ENCODE measurements at places on chromosomes 12 and 14.
A peak's percentile ranks its signal among the peaks of the same experiment; 100 is the strongest.

- no peak for DNase-seq
These were observed 12.9 kb downstream of the BRI3BP start for GRCh38 chr12:125006365-125006764.

DNA sequence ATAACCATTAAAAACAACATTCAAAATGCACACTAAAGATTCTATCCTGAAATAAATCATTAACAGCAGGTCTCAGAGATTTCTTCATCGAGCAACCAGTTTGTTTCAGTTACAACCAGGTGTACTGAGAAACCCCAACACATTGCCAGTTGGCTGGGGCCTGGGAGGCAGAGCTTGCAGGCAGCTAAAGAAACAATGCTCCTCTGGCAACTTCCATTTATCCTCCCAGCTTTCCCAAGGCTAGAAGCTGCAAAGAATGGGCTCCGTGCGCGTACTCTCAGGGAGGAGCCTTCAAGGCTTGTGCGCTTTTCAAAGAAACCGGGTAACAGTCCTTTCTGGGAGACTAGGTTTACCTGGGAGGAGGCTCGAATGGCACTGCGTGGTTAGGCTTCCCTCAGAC lies 181.6 kb downstream of the MSRB3 start:
- DNase-seq: no peak

DNA sequence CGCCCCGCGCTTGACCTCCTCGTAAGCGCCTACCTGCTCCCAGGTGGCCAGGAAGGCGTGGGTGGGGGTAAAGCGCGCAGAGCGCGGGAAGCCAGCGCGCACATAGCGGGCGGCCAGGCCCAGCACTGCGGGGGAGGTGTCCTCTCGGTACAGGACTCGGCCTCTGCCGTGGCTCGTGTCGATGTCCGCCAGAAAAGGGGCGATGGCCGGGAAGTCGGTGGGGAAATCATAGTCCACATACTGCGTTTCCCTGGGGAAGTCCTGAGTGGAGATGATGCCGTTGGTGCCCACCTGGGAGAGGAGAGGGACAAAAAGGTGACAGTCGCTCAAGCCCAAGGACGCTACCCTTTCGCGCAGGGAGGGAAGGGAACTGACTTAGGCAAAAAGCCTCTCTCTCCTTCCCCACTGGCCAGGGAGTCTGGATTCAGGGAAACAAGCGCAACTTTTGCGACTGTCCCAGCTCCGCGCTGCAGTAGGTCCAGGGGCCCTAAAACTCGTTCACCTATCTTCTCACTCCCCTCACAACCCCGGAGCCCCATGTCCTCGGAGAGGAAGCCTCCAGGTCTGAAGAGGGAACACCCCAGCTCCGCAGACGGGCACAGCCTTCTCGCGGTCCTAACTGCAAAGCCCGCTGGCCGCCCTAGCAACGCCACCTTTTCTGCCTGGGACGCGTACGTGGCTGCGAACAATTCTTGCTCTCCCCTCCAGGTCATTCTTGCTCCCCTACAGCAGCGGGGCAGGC lies 815 bp downstream of the NID2 start:
- DNase-seq: peak; percentile 43

- no peak for DNase-seq
These were observed 21.3 kb downstream of the GCH1 start for GRCh38 chr14:54881235-54881760.

- DNase-seq: no peak
These were observed 19.2 kb downstream of the IL26 start for GRCh38 chr12:68206446-68206845.

DNA sequence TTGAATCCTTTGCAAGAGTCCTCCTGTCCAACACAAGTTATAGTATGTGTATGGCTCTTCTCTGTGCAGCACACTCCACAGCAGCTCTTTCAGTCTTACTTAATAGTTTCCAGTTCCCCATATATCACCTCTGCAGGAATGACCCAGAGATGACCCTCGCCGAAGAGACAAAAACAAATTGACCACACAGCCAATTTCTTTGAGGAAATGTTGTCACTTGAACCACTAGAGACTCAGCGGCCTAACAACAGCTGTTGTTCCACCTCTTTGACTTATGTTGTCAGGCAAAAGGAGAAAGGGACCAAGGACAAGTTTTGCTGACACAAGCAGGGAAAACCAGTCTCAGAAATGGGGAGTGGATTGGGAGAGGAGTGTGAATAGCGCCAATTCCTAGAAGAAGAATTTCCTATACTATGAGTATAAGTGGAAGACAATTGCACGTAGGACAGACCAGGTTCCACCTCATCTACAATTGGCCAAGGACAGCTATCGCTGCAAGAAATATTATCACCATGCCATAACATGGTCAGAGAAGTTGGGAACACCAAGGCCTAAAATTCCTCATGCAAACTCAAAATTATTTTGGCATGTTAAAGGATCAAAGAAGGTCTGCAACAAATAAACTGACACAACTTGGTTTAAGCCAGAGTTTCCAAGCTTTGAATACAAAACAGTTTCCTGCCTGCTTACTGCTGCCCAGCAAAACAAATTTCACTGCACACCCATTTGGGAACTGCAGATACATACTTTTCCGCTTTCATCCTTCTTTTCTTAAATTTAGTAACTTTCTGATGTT lies 41.7 kb upstream of the ITPR2 start:
- no peak for DNase-seq

- no peak for DNase-seq
These were observed 171.1 kb upstream of the PRMT8 start for GRCh38 chr12:3319723-3320492.

DNA sequence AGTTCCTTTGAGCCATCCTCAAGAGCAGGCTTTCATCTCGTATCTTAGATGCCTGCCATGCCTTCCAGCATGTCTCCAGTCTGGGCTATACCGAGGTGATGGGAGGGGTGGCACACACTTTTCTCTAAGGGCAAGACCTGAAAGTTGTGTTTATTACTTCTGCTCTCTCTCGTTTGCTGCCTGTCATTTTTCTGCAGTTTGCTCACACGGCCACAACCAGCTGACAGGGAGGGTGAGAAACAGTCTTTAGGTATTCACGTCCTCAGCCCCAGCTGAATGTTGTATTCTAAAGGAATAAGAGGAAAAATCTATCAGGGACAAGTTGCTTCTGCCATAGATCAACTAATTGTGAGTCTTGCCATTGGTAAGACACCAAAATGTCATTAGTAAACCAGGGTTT lies 88.0 kb downstream of the TMTC2 start:
- DNase-seq: no peak

GRCh38 chr12:27685274-27685673 lies 11.0 kb upstream of the REP15 start:
- no peak for DNase-seq

GRCh38 chr12:130651188-130651959 lies 64.7 kb downstream of the RIMBP2 start:
- DNase-seq: no peak

DNA sequence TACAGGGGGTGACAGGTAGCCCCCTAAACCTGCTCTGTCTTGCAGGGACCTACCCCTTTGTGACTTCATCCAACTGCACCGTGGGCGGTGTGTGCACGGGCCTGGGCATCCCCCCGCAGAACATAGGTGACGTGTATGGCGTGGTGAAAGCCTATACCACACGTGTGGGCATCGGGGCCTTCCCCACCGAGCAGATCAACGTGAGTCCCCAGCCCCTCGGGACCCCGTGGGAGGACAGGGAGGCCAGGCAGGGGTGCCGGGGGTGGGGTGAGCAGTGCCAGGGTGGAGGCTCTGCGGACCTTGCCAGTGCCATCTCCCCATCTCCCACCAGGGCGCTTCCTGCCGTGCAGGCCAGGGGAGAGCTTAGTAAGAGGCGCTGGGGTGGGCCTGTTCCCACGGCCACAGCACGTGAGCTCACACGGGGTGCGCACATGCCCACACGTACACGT lies 11.1 kb upstream of the SIVA1 start:
- no peak for DNase-seq

GRCh38 chr14:51547701-51548100 lies 104.0 kb upstream of the FRMD6 start:
- no peak for DNase-seq

DNA sequence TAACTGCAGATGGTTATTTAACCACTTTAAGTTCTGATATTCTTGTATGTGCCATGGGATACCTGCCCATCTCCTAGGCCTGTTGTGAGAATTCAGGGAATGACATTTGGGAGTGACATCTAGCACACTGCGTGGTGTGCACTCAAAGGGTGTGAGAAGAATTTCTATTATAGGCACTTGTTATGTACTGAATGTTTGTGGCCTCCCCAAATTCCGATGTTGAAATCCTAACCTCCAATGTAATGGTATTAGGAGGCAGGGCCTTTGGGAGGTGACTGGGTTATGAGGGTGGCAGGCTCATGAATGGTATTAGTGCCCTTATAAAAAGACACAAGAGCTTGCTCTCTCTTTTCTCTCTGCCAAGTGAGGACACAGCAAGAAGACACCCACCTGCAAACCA lies 27.6 kb downstream of the VCPKMT start:
- no peak for DNase-seq

- DNase-seq: no peak
These were observed 113.6 kb downstream of the ALX1 start for GRCh38 chr12:85393606-85394005.

DNA sequence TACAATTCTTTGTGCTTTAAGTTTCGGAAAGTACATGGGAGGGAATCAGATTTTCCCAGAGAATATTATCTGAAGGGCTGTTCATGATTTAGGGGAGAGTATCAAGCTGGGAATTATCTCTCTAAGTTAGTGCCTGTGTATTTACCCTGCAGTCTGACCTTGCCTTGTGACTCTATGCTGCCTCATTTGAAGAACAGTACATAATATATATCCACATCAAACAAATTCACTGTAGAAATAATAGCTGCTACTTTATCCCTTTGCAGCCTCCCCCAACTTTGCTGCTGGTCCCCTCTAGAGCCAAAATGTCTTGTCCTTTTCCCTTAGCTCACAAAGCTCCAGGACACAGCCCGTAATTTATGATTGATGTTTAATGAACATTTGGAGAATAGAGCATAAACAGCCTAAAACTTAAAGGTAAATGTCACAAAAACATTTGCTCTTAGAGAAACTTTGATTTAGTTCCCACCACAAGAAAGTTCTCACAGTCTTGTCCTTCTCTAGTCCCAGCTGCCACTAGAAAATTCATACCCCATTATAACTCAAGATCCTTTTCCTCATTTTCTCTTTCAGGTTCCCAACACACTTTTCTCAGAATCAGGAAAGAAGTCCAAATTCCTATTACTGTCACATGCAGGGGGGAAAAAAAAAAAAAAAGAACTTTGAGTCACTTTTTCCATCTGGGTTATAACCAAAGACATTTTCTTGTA lies 1009.6 kb downstream of the FLRT2 start:
- no peak for DNase-seq

GRCh38 chr12:131511391-131511802 lies 199.5 kb upstream of the SFSWAP start:
- DNase-seq: no peak

DNA sequence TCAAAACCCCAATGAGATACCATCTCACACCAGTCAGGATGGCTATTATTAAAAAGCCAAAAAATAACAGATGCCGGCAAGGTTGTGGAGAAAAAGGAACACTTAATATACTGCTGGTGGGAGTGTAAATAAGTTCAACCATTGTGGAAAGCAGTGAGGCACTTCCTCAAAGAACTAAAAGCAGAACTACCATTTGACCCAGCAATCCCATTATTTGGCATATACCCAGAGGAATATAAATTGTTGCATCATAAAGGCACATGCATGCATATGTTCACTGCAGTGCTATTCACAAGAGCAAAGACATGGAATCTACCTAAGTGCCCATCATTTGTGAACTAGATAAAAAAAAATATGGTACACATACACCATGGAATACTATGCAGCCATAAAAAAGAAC lies 59.9 kb downstream of the MGST1 start:
- DNase-seq: no peak

GRCh38 chr12:44863867-44864266 lies 12.2 kb downstream of the NELL2 start:
- DNase-seq: no peak

DNA sequence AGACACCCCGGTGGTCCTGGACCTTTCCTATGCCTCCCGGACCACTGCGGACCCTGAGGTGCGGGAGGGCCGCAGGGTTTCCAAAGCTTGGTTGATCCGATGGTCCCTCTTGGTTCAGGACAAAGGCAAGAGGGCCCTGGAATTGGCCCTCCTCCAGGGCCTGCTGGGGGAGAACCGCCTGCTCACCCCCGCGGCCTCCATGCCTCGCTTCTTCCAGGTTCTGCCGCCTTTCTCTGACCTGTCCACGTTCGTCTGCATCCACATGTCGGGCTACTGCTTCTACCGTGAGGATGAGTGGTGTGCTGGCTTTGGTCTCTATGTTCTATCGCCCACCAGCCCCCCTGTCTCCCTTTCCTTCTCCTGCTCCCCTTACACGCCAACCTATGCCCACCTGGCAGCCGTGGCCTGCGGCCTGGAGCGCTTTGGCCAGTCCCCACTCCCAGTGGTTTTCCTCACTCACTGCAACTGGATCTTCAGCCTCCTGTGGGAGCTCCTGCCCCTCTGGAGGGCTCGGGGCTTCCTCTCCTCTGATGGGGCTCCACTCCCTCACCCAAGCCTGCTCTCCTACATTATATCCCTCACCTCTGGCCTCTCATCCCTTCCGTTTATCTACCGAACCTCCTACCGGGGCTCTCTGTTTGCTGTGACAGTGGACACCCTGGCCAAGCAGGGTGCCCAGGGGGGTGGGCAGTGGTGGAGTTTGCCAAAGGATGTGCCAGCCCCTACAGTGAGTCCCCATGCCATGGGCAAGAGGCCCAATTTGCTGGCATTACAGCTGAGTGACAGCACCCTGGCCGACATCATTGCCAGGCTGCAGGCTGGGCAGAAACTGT lies 13.8 kb downstream of the CBLN3 start:
- no peak for DNase-seq

- no peak for DNase-seq
These were observed 1076.5 kb upstream of the FLRT2 start for GRCh38 chr14:84453307-84453950.

GRCh38 chr12:4213471-4213870 lies 60.1 kb upstream of the CCND2 start:
- no peak for DNase-seq

DNA sequence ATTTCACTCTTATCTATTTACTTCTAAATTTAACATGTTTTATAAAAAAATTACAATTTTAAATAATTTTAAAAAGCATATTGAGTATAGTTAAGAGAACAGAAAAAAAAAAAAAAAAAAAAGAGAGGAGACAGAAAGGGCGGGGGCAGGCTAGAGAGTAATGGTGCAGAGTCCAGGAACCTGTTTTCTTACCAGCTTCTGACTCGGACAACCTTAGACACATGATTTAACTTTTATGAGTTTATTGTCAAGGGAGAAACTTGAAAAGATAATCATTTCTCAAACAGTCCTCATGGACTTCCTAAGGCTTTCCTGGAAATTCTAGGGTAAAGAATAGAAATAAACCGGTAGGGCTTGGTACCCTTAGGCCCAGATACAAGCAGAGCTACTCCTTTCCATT lies 84.3 kb downstream of the RPS6KA5 start:
- no peak for DNase-seq

GRCh38 chr12:56766535-56766934 lies 3.4 kb downstream of the HSD17B6 start:
- DNase-seq: no peak

GRCh38 chr14:79947440-79948054 lies 263.8 kb downstream of the DIO2 start:
- no peak for DNase-seq

- DNase-seq: no peak
These were observed 38.0 kb upstream of the FKBP4 start for GRCh38 chr12:2756756-2757155.
